Heart right ventricle (tissue), 16 donors: ENCODE measurements at places on chromosomes 12 and 14. TPM values are rescaled to one million over a fixed set of nuclear protein-coding genes. Genes with fewer than 3 reads are reported as not detected.

CAND1 gene
- 32.6 TPM for total RNA-seq

PPP1R36 gene
- 0.68 TPM for total RNA-seq

OR6C74 gene
- not detected for total RNA-seq

DBX2 gene
- 0.15 TPM for total RNA-seq

PIWIL1 gene
- not detected for total RNA-seq

CATSPERB gene
- total RNA-seq, result 0.34 TPM

LALBA gene
- total RNA-seq, result not detected

HOXC10 gene
- total RNA-seq, result not detected

SSTR1 gene
- total RNA-seq, result 0.74 TPM

TEX52 gene
- total RNA-seq, result not detected

GALNT9 gene
- not detected for total RNA-seq

SLCO1B1 gene
- not detected for total RNA-seq

PIK3C2G gene
- total RNA-seq, result not detected

ANO4 gene
- total RNA-seq, result 0.28 TPM

C12orf75 gene
- total RNA-seq, result 1.3 TPM

OVCH1 gene
- total RNA-seq, result not detected

FOXN4 gene
- not detected for total RNA-seq
